ENCODE measurements at places on chromosomes 1 and 21. TPM values are rescaled to one million over a fixed set of nuclear protein-coding genes. Genes with fewer than 3 reads are reported as not detected.

Gene SPRR2A
- total RNA-seq: not detected

- H3K4me1 ChIP-seq: no peaks in the 10 kb centered on the region
- peaks cover 39% of the 10 kb centered on the region for H3K27me3 ChIP-seq
- no peak within 1 kb of the TSS for H3K27ac ChIP-seq
- DNase-seq: no peak
Measured at GRCh38 chr1:14598498-14599182, at the start of gene KAZN. Gene KAZN (plus strand): TSS chr1:14598685.

Gene CYP4B1
- total RNA-seq: not detected

DNA sequence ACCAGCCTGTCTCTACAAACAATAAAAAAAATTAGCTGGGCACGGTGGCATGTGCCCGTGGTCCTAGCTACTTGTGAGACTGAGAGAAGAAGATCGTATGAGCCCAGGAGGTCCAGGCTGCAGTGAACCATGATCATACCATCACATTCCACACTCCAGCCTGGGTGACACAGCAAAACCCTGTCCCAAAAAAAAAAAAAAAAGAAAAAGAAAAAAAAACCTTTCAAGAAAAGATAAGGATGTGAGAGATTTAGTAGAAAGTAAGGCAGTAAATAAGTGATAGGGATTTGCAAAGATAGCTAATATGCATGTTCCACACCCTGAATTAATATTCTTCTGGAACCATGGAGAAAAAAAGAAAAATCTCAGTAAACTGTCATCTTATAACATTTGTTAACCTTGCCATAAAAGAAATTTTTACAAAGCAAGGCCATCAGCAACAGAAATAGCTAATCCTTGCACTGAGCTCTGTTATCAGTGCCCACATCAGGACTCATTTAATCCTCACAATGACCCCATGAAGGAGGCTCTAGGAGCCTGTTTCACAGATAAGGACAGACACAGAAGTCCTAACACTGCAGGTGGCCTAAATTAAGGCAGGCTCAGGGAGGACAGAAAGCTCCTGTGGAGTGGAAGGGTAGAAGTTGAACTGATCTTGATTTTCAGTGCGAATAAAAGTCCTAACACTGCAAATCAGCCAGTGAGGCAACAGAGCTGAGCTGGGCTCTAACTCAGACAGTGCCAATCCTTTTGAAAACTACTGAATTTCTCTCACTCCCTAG, 7.6 kb downstream of the GNB1 start:
- peaks cover 20% of the 10 kb centered on the region for H3K36me3 ChIP-seq
- H3K27me3 ChIP-seq: no peaks in the 10 kb centered on the region
- H3K27ac ChIP-seq: no peak overlapping the region
- no peak overlapping the region for H3K4me3 ChIP-seq

- H3K36me3 ChIP-seq: peaks cover 6% of the 10 kb centered on the region
- no peak for DNase-seq
- H3K27ac ChIP-seq: no peak overlapping the region
- H3K27me3 ChIP-seq: no peaks in the 10 kb centered on the region
Measured at GRCh38 chr1:41848216-41848952, 70.3 kb downstream of the HIVEP3 start.

GRCh38 chr1:104884939-104885338, 1135.2 kb downstream of the AMY1C start:
- H3K36me3 ChIP-seq: no peaks in the 10 kb centered on the region
- H3K27me3 ChIP-seq: no peaks in the 10 kb centered on the region
- no peak for DNase-seq
- no peaks in the 10 kb centered on the region for H3K4me1 ChIP-seq
- no peak overlapping the region for H3K4me3 ChIP-seq
- no peak overlapping the region for H3K27ac ChIP-seq

- peaks cover 7% of the 10 kb centered on the region for H3K4me1 ChIP-seq
- H3K36me3 ChIP-seq: no peaks in the 10 kb centered on the region
- no peak overlapping the region for H3K4me3 ChIP-seq
- no peak overlapping the region for H3K27ac ChIP-seq
Measured at GRCh38 chr1:245938046-245938435, 569.0 kb downstream of the SMYD3 start.

DNA sequence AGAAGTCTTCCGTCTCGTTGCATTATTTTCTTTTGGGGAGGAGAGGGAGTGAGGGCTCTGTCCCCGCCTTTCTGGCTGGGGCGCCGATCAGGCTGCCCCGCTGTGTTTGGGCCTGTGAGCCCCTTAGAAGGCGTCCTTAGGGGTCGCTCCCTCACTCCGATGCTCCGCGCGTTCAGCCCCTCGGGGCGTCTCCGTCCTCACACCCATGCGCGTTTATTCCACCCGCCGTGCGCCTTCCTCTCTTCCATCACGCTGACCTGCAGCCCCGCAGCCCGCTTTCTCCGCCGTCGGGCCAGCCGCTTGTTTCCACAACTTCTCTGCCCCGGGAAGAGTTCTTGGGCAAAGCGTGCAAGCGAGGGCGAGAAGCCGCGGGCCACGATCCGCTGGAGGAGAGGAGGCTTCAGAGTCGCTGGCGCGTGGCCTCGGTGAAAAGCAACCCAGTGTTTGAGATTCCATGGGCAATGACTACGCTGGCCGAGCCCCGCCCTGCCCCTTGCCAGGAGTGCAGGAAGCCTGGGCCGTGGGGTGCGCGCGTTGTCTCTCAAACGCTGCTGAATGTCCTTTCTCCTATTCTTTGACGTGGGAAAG, 27.7 kb downstream of the TRIM11 start:
- H3K4me1 ChIP-seq: no peaks in the 10 kb centered on the region
- peaks cover 27% of the 10 kb centered on the region for H3K27me3 ChIP-seq
- H3K27ac ChIP-seq: no peak overlapping the region

Gene WNT3A
- not detected for total RNA-seq

Gene ASPM
- total RNA-seq: 27.5 TPM

DNA sequence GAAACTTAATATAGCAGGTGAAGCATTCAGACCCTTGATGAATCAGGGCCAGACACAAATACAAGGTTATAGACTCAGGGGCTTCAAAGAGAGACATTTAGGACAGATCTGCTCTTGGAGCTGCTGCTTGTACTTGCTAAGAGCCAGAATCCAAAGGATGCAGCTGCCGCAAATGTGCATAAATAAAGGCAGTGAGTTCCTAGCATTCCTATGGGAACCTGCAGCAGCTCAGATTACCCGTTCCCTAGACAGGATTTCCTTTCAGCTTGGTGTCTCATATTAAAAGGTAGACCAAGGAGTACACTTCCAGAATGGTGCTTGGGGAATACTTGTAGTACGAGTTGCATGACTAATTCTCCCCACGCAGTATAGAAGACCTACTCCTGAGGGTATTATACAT, 9.7 kb upstream of the LRRC53 start:
- no peak overlapping the region for H3K4me3 ChIP-seq
- H3K36me3 ChIP-seq: no peaks in the 10 kb centered on the region

Gene RALGPS2
- 1.6 TPM for total RNA-seq

GRCh38 chr1:74486036-74486435, 26.4 kb downstream of the LRRC53 start:
- no peaks in the 10 kb centered on the region for H3K36me3 ChIP-seq
- no peak for DNase-seq
- H3K4me3 ChIP-seq: no peak overlapping the region
- H3K27ac ChIP-seq: no peak overlapping the region
- H3K4me1 ChIP-seq: no peaks in the 10 kb centered on the region

DNA sequence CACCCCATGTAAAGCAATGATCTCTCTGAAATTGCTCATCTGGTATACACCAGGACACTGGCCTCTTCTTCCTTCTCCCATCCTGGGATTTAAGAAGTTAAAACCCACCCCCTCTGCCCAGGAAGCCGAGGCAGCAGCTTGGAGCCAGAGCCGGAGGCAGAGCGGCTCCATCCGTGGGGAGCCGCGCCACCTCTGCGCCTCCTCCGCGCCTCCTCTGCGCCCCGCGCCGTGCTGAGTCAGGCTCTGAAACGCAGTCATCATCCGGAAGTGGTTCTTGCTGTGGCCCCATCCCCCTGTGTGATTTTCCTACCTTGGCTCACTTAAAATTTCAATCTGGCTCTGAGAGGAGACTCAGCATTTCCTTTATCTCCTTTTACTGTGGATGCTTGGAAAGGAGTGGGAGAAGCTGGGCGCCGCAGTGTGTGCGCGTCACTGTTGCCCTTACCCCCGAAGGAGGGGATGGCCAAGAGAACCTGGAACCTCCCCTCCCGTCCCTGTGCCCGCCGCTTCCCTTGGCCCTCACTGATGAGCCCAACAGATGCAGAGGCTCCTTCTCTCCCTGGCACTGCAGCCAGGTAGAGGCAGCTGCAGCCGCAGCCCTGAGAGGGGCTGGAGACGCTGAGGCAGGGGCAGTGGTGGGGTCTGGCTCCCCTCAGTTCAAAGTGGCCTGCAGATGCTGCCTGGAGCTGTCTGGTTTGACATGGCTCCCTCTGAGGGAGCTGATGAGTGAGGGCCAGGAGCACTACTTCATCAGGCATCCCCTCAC, 15.3 kb upstream of the NPHP4 start:
- H3K4me3 ChIP-seq: no peak overlapping the region
- no peaks in the 10 kb centered on the region for H3K4me1 ChIP-seq
- H3K36me3 ChIP-seq: peaks cover 3% of the 10 kb centered on the region
- no peak for DNase-seq

DNA sequence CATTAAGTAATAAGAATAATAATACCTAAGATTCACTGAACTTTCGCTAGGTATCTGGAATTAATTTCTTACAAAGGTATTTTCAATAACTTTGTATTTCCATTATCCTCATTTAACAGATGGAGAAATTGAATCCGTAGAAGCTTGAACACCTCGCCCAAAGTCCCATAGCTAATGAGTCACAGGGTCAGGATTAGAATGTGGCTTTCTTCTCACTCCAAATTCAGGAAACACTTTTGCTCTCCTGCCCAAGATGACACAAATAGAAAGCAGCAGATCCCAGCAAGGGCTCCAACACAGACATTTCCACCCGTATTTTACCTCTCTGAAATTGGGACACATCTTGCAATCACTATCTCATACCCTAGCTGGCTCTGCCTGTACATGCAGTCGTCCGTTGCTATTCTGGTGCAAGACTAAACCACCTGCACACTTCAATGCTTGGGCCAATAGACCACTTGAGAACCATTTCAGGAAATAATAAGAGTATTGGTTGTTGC, 125.9 kb upstream of the GREM2 start:
- H3K36me3 ChIP-seq: no peaks in the 10 kb centered on the region
- DNase-seq: no peak
- H3K4me3 ChIP-seq: no peak overlapping the region
- H3K27me3 ChIP-seq: no peaks in the 10 kb centered on the region
- H3K27ac ChIP-seq: no peak overlapping the region

Gene PADI3
- not detected for total RNA-seq

- H3K27me3 ChIP-seq: no peaks in the 10 kb centered on the region
- no peak overlapping the region for H3K4me3 ChIP-seq
- no peak overlapping the region for H3K27ac ChIP-seq
Measured at GRCh38 chr1:119987112-119987511, 82.3 kb downstream of the NOTCH2 start.
